ENCODE measurements at places on chromosomes 1 and 21.

GRCh38 chr1:178457651-178458050 lies 39.1 kb downstream of the CLEC20A start:
- DNase-seq: no peak

DNA sequence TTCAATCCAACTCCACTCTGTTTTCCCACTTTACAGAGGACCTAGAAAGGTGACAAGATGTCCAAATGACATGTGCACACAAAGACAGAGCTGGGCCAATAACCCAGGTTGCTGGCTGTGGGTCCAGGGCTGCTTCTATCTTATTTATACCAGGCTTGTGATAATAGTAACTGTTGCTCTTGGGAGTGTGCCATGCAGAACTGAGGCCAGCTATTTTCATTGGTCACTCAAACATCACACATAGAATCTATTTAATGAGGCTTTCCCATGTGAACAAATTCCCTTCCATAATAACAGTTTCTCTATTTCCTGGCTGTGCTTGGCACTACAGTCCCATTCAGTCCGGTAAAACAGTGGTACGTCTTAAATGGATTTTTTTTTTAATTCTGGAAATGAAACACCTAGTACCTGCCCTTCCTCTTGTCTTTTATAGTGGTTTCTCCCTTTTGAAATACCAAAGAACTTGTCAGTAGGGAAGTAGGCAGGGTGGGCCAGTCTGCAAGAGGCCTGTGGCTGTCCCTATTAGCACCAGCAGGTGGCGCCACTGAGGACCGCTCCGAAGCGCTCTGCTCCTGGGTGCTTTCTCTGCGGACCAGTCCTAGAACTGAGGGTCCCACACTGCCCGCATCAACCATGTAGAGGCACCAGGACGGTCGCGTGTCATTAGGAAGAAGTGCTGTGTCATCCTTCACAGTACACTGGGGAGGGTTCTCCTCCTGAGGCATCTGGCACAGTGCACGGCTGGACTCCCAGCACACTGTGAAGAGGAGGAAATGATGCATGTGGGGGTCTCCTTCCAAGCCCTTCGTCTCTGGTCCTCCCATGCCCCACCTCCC lies 52.1 kb downstream of the GPR161 start:
- peak; percentile 71 for DNase-seq

- DNase-seq: no peak
These were observed 413.8 kb downstream of the SMYD3 start for GRCh38 chr1:246093230-246093629.

- no peak for DNase-seq
These were observed 195.0 kb upstream of the FOXD3 start for GRCh38 chr1:63127376-63127775.

GRCh38 chr1:1619917-1620361 lies 4.6 kb downstream of the MIB2 start:
- no peak for DNase-seq

- DNase-seq: no peak
These were observed 1016.1 kb downstream of the KCNT2 start for GRCh38 chr1:195591917-195592672.

DNA sequence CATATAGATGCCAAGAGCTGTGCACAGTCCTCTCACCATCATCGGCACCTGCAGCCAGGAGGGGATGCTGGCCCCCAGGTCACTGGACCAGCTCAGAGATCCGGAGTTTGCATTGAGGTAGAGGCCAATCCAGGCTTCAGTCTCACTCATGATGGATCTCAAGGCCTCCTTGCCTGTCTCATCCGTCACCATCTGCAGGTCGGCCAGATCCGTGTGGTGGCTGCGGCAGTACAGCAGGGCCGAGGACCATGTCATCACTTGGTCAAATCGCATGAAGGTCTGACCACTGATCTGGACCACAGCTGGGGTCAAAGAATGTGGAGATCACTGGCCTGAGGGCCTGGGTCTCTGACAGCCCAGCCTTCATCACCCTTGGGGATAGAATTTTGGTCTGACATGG lies 6.6 kb downstream of the CLEC20A start:
- DNase-seq: no peak

DNA sequence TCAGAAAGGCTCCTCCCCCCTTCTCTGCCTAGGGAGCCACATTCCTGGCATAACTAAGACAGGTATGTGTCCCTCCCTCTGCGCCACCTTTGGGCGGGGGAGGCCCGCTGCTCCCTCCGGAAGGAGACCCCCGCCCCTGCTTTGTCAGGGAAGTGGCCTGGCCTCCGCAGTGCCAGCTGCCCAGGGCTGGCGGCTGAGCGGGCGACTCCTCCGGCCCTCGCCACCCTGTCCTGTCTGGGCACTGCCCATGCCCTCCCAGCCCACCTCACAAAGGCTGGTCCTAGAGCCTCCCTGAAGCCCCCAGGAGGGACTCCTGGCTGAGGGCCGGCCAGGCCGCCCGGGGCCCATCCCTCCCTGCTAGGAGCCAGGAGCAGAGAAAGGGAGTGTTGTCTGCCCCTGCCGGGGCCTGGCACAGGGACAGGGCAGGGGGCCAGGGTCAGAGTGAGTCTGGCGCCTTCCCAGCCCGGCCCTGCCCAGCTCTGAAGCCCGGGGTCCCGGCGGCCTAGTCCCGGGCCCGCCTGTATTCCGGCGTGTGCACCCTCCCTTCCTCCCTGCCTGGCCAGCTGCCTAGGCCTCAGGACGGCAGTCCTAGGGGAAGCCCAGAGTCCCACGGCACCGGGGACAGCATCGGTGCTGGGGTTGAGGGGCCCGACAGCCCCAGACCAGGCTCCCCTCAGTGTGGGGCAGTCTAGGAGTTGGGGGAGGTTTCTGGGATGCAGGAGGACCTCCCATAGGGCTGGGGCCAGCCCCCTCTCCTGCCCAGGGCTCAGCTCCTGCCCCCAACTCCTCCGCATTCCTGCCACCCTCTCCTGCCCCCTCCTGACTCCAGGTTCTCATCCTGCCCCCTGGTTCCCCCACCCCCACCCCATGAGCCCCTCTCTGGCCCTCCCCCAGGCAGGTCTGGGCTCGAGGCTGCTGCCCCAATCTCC lies 5.1 kb downstream of the AGRN start:
- DNase-seq: no peak

- peak; percentile 73 for DNase-seq
These were observed at the start of gene SHISA4 for GRCh38 chr1:201888282-201889089. SHISA4 (plus strand) TSS chr1:201888898; CDS start chr1:201888995, 97 bp downstream.

DNA sequence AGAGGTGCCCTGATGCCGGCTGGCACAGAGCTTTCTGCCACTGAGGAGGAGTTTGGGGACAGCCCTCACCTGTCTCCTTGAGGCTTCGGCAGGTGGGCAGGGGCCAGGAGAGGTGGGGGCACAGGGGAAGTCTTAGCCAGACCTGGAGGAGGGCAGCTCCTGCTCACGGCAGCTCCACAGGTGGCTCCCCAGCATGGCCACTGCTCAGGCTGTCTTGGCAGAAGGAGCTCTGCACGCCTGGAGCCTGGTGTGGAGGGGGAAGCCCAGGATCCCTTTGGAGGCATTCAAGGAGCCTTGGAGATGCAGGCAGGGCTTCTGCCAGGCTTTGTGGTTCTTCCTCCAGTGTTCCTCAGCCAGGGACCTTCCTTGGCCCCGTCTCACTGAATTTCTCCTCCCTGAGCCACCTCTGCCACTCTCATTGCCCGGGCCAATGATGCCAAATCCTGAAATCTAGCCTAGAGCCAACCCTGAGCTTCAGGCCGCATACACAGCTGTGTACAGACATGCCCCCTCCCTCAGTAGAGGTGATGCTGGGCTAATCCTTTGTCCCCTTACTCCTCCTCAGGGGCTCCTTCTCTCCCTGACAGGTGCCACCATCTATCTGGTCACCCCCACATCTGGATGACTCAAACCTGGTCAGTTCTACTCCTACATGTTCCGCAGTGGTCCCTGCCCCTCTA lies 251.8 kb upstream of the VAMP3 start:
- no peak for DNase-seq

DNA sequence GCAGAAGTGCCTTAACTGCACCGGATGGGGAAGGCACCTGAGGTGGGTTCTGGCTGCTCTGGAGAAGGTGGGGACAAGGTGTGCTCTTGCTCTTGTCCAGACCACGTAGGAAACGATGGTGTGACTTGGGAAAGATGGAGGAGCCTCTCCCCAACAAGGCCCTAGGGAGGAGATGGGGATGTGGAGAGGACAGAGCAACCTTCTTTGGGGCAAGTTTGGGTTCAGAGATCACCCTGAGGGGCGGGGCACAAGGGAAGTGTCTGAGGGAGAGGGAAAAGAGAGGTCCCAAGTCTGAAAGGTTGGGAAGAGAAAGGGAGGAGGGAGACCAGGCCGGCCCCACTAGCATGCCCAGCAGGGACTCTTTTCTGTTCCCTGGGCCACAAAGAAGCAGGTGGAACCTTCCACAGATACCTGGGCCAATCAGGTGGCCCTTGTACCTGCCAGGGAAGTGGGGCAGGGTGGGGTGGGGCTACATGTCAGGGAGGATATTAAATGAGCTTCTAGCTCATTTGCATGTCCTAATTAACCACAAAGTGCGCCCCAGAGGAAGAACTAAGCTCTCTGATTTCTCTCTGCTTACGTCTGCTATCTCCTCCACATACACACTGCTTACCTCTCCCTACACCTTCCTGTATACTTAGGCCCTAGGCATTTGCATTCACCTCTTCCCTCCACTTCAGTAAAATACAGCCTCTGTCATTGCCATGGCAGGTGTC lies 15.9 kb downstream of the INKA2 start:
- DNase-seq: no peak

DNA sequence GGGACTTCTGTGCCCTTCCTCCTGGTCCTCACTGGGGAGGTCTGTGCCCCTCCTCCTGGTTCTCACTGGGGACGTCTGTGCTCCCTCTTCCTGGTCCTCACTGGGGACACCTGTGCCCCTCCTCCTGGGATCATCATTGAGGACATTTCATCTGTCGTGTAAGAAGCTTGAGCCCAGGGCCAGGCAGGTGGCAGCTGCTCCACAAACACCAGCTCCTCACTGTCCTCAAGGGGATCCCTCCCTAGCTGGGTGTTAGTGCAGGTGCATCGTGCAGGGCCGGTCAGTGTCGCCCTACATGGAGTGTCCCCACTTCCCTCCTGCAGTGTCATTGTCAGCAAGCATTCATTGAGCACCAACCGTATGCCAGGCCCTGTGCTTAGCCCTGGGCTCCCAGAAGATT lies 312.7 kb downstream of the PTPRU start:
- DNase-seq: no peak

DNA sequence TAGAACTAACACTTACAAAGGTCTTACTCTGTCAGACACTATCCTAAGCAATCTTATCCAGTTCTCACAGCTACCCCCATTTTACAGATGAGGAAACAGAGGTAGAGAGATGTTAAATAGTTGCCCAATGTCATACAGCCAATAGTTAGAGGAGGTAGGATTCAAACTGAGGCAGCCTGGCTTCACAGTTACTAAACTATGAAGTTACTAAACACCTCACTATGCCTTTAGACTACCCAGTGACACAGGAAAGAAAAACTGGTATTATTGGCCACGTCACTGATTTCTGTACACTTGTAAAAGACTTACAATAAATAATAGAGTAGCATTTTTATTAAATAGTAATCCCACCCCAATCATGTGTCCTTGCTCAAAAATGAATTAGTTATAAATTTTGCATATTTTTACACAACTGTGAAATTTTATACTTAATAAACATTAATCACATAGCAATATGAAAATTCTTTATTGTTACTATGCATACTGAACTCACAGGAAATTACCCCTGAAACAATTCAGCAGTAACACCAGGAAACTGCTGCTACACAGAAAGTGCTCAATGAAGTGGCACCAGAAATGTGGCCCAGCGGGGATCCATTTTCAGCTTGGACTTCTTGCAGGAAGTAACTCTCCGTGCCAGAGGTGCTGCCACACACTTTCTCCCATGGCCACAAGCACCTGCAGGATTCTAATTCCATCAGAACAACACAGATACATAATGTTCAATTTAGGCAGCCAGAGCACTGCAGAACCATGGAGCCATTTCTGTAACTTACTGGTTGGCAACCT lies 69.4 kb downstream of the VAV3 start:
- no peak for DNase-seq

DNA sequence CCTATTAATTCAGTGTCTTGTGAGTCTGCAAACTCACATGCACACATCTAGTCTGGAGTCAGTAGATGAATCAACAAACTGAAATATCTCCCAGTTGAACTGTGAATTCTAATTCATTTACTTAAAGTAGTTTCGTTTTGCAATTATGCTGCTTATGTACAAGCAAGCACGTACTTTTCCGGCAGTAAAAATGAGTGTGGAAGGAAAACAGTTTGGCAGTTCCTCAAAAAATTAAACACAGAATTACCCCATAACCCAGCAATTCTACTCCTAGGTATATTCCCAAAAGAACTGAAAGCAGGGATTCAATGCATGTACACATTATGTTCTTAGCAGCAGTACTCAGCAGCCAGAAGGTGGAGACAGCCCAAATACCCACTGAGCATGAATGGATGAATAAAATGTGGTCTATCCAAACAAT lies 49.3 kb downstream of the GNB1 start:
- no peak for DNase-seq

DNA sequence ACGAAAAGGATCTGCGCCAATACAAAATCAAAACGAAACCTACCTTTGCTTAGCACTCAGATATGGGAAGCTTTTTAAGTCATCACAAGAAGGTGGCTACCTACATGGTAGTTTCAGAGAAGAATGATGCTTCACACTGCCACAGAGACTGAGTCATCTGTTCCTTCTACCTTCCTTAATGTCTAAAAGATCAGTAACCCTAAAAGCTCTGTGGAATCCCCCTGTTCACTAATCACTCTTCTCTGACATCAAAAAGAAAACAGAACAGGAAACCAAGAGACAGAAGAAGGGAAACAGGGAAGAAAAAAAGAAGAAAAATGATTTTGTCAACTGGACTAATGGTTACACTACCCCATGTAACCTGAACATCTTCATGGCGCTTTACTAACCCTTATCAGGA lies 177.2 kb downstream of the SMYD3 start:
- DNase-seq: peak; percentile 72

DNA sequence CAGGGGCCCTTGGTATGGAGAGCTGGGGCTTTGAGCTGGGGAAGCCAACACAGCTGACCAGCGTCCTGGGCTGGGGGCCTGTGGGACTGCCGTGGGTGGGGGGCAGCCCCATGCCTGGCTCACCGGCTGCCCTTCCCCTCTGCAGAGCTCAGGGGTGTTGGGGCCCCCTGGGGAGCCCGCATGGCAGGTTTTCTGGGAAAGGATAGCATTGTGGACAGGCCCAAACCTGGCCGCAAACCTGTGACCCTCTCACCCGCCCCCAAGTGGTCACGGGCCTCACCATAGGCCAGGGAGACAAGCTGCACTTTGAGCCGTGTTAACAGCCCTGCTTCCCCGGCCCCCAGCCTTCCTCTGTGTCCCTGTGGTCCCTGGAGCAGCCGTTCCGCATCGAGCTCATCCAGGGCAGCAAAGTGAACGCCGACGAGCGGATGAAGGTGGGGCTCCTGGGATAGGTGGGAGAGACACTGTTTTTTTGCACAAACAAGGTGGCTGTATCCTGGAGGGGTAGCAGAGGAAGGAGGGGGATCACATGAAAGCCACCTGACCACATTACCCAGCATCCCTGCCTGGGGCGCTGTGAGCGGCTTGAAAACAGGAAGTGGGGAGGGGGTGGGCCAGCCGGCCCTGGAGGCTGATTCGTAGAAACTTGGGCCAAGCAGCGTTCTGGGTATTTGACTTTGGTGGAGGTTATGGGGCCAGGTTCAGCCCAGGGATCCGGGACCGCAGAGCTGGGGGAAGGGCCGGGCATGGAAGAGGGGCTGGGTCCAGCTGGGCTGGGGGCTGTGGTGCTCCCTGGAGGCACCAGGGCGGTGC lies 65.9 kb downstream of the PIK3CD start:
- DNase-seq: peak; percentile 93

Data from GM20000 (cell line).